Activated CD4-positive, CD25-positive, alpha-beta regulatory T cell treated with anti-CD3 and anti-CD28 coated beads, Interleukin-2, amount 50 U/mL, for 24 hours (primary cell): ENCODE measurements at places on chromosomes 2 and 18.

DNA sequence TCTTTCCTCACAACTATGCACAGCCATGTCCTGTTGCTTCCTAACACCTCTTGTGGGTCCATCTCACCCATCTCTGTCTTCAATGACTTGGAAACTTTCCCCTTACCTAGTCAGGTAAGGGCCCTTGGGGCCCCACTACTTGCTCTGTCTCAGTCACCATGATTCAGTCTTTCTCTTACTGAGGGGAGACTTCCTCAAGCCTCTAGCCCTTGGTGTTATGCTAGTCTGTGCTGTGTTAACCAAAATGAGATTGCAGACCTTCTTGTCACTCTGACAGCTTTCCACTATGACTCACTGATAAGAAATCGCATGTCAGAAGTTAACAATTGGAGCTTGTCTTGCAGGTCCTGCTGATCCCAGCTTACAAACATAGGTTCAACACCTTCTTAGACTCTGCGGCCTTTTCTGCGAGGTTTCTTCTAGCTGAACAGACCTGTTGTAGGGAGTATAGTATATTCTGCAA is 65.3 kb downstream of the WDR75 start:
- peak; percentile 89 for ATAC-seq

DNA sequence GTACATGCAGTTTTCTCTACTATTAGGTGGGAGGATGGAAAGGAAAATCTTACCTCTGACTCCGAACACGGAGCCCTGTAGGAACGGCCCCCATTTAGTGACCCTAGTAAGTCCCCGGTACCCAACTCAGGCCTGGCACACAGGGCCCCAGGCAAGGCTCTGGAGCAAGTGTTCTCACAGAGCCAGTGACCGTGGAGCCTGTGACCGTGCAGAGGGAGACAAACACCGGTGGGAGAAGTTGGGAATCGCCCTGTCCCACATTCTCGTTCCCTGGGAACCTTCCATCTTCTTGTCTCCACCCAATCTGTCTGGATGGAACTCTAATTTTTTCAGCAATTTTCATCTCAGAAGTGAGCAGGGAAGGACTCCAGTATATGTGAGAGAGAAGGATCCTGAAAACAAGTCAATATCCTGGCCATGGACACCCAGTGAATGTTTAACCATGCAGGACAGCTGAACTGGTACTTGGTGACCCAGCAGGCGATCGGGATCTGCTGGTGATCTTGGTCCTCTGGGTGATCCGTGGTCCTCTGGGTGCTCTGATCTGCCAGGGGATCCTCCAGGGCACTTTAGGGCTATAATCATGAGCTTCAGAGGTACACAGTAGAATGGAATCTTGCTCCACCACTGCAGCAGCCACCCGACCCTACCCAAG is 348.6 kb upstream of the ID2 start:
- ATAC-seq, result no peak

DNA sequence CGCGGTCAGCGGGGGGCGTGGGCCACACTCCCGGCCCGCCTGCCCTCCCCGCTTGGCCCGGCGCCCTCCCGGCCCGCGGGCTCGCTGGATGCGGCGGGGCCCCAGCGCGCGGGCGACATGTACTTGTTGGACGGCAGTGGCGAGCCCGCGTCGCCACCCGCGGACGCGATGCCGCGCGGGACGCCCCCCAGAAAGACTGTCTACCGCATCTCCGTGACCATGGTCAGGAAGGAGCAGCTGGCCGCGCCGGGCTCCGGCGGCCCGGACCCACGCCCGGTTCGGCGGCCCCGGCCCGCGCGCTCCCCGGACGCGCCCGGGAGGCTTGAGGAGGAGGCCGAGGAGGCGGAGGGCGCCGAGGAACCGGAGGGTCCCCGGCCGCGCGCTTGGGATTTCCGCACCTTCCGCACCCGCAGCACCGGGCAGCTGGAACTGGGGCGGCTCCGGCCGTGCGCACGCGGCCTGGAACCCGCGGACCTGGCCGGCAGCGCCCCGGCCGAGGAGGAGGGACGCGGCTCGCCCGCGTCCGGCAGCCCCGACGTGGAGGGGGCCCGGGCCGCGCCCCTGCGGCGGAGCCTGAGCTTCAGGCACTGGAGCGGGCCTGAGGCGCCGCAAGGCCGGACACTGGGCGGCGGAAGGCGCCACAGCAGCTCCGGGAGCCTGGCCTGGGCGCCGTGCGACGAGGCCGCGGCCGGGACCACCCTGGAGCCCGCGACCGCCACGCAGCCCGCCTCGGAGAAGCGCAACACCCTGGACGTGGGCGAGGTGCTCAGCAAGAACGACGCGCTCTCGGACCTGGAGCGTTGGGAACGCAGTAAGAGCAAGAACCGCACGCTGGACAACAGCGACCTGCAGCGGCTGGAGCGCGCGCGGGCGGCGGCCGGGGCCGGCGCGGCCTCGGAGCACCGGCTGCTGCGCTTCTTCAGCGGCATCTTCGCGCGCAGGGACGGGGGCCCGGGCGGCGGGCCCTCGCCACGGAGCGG is 176.4 kb downstream of the AGAP1 start:
- no peak for ATAC-seq

DNA sequence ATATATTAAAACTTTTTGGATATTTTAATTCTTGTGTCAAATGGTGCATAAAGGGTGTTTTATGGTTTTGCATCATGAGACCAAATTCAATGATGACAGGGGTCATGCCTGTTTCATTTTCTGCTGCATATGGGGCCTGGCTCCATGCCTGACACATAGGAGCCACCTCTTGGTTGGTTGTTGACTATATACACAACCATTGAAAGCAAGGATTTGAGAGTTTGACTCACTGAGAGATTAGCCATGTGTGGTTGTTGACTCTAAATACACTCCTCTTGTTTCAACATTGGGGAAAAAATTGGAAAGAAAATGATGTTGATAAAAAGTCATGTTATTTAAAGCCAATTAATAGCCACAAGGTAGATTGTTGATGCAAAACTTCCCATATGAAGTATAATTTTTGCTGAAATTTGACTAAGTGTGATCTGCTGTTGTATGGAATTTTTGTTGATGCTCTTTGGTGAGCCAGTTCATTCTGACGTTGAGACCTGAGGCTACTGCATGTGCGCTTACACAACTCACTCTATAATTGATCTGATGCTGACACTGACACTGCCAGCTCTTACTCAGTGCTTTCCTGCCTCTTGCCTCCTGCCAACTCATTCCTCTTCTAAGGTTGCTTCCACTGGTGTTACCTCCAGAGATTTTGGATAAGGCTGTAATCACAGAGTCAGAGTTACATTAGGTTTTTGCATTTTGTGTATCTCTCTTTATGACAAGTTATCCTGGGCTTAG is 446.2 kb upstream of the SLC14A2 start:
- ATAC-seq, result no peak

GRCh38 chr18:79323471-79323870 is 72.3 kb upstream of the NFATC1 start:
- ATAC-seq, result no peak

GRCh38 chr2:119549241-119549640 is 5.0 kb downstream of the CFAP221 start:
- no peak for ATAC-seq

- ATAC-seq, result no peak
These were observed 65.9 kb downstream of the TMEM247 start for GRCh38 chr2:46545015-46545839.

DNA sequence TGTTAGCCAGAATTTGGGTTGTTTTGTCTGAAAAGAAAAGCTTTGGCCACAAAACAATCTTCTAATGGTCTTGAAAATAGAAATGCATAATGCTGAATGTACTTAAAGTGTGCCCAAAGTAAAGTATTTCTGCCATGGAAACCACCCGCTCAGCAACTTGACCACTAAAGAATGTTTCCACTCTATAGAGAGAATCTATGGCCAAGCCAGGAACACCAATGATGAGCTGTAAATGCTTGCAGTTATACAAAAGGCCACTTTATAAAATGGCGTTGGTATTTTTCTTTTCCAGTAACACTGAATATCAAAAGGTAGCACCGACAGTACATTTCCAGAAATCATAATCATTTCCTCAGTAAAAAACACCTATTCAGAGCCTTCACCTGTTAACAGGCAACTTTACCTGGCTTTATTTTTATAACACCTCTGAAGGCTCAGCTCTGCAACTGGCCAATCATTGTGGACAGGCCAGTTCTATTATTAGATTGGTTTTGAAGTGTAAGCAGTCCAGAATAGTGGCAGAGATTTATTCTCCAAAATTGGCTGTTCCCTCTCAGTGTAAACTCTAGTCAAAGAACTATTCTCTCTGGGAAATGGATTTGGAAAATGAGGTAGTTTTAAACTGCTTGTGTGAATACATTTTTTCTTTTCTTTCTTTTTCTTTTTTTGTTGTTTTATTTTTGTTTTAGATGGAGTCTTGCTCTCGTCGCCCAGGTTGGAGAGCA is 36.1 kb downstream of the SLC40A1 start:
- no peak for ATAC-seq

DNA sequence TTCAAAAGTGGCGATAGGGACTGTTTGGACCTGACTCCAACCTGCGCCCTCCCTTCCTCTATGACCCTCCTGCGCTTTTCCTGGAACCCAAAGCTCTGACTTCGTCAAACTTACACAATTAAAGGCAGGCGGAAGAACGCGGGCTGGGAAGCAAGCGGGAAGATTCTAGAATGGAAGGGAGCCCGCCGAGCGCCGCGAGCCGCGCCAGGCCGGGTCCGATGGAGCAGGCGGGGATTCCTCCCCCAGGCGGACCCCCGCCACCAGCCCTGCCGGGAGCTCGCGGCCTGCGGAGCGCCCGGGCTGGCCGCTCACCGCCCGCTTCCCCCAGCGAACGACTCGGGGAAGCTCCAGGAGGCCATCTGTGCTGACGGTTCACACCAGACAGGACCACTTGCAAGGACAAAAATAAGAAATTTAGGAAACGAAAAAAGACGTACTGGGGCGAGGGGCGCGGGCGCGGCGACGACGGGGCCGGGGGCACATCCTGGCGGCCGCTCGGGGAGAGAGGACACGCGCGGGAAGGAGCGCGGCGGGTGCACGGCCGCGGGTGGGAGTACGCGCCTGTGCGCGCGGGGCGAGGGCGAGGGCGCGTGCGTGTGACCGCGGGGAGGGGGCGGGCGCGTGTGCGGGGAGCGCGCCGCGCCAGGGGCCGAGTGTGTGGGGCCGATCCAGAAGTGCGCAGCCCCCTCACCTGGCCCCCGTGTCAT is 1.1 kb upstream of the SALL3 start:
- no peak for ATAC-seq

DNA sequence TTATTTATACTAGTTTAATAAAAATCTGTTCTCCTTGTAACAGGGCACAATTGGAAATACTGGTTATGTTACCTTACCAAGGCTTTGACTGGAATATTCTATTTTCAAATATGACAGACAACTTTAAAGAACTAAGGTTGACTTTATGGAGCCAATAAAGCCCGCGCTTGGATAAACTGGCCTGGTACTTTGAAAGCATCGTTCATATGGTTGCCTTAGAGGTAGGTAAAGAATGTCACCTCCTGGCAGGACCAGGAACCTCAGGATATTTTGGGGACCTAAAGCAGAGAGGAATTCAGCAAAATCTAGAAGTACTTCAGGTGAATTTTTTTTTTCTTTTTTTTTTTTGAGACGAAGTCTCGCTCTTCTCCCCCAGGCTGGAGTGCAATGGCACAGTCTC is 71.2 kb upstream of the CREB1 start:
- ATAC-seq, result no peak

DNA sequence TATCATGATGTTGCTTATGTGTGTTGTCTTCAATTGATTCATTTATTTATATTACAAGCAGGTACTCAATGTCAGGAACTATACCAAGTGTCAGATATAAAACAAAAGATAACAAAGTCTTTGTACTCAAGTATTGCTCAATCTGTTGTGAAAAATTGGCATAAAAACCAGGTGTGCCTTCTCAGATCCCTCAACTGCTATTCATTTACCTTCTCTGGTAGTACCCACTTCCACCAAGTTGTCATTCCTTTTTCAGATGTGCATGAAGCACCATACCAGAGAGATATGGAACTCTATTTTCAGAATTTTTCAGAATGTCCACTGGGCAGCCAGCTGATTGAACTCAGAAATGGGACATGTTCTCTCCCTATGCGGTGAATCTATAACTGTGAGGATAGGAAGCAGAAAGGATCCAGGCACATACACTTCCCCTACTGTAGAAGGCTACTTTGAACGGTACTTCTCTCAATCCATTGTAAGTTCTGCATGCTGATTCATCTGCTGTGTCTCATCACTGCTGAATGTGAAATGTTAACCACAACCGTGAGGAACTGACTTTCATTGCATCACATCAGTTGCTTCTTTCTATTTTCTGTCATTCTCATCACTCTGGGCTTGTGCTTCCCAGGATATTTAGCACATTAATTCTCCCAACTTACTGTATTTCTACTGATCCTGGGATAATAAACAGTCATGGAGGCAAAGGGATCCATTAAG is 1621.3 kb downstream of the SUCLG1 start:
- ATAC-seq, result no peak

GRCh38 chr2:141015341-141016047 is 1115.3 kb downstream of the LRP1B start:
- no peak for ATAC-seq

GRCh38 chr18:6044319-6044718 is 149.0 kb upstream of the TMEM200C start:
- ATAC-seq, result no peak

DNA sequence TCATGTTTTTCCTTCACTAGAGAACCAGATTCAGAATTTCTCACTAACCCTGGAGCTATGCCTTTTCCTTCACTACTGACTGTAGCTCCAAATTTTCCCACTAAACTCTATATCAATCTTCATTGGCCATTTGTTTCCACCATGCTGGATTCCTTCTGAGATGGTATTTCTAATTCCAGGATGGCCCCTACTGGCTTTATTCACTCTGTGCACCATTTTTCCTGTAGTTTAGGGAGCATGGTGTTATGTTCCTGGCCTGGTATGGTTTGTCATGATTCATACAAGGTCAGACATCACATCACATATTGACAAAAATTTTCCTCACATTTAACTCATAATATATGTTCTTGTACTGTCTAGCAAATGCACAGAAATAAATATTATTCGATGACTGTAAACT is 229.2 kb upstream of the TFPI start:
- ATAC-seq, result no peak

DNA sequence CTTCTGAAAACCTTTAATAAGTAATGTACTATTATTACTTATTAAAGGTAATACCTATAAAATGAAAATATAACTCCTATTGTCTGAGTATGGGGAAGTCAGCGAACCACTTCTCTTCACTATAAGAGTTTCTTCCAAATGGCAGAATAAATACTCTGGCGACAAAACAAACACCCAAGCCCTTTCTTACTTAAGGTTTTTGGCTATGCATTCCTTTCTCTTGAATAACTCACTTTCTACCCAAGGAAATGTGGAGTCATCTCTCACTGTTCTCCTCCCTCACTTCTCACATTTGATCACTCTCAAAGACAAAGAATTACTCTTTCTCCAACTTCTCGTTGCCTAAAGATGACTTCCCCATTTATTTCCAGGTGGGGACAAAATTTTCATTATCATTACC is 816.8 kb upstream of the CRIM1 start:
- no peak for ATAC-seq

GRCh38 chr2:223945755-223946154 is 620 bp upstream of the WDFY1 start:
- no peak for ATAC-seq

GRCh38 chr2:235050980-235051351 is 99.1 kb downstream of the SH3BP4 start:
- ATAC-seq, result no peak
